ENCODE measurements at places on chromosomes 5 and 9. TPM values are rescaled to one million over a fixed set of nuclear protein-coding genes. Genes with fewer than 3 reads are reported as not detected.

Gene PCDHGC5
- total RNA-seq, result 0.02 TPM

Gene OTP
- total RNA-seq, result 0.19 TPM

Gene MYOT
- total RNA-seq, result not detected

Gene PRR7
- total RNA-seq, result 41.0 TPM

Gene PTGER4
- 0.94 TPM for total RNA-seq

Gene KIF12
- 2.0 TPM for total RNA-seq

Gene THOC3
- 56.7 TPM for total RNA-seq

Gene PCDHGB3
- total RNA-seq, result 0.28 TPM

Gene FOCAD
- 17.2 TPM for total RNA-seq

Gene DBN1
- 56.8 TPM for total RNA-seq

Gene QRFP
- not detected for total RNA-seq

Gene CCL21
- total RNA-seq, result not detected

Gene HAVCR2
- 0.87 TPM for total RNA-seq

Gene ZFP2
- not detected for total RNA-seq

Gene IFNA1
- total RNA-seq, result not detected

Gene GRXCR2
- total RNA-seq, result not detected

Gene GPR151
- total RNA-seq, result not detected

Gene PITX1
- total RNA-seq, result 22.3 TPM

Gene ADAMTSL1
- not detected for total RNA-seq

Gene HMCN2
- 0.04 TPM for total RNA-seq

Gene ENTREP1
- total RNA-seq, result 0.71 TPM

Gene NIPSNAP3A
- 15.4 TPM for total RNA-seq

Gene PSMB7
- 339 TPM for total RNA-seq

Gene VPS13A
- total RNA-seq, result 11.5 TPM

Gene SNX30
- 5.3 TPM for total RNA-seq

Gene WNT8A
- not detected for total RNA-seq

Gene DNAH5
- 1.4 TPM for total RNA-seq

Gene MEIKIN
- not detected for total RNA-seq

Gene TMC1
- total RNA-seq, result 0.20 TPM

Gene PDGFRB
- total RNA-seq, result 0.10 TPM

Gene IL9
- not detected for total RNA-seq

Gene RPP25L
- total RNA-seq, result 46.0 TPM

Gene LCNL1
- total RNA-seq, result not detected

Gene FOXD4
- 0.56 TPM for total RNA-seq

Gene FAM153A
- not detected for total RNA-seq

Gene C8G
- 0.64 TPM for total RNA-seq

Gene RANBP17
- 2.0 TPM for total RNA-seq

Gene GFI1B
- not detected for total RNA-seq

Gene SLCO4C1
- not detected for total RNA-seq

Gene PCDHGB2
- not detected for total RNA-seq

Gene PROB1
- 0.19 TPM for total RNA-seq

Gene DELE1
- total RNA-seq, result 43.4 TPM

Gene NSD1
- 20.4 TPM for total RNA-seq

Gene OR1Q1
- not detected for total RNA-seq

Gene CYSRT1
- 4.0 TPM for total RNA-seq

Gene DCTN3
- 108 TPM for total RNA-seq

Gene ELOVL7
- total RNA-seq, result 10.9 TPM

Gene RETREG1
- total RNA-seq, result 1.4 TPM

Gene CTXN3
- not detected for total RNA-seq

Gene EPB41L4A
- total RNA-seq, result 1.2 TPM

Gene SH3PXD2B
- total RNA-seq, result 17.8 TPM

Gene STPG3
- total RNA-seq, result not detected

Gene CCDC187
- total RNA-seq, result 0.03 TPM

Gene GOLGA1
- total RNA-seq, result 10.7 TPM

Gene SLC25A51
- 20.3 TPM for total RNA-seq

Gene SLC25A2
- total RNA-seq, result not detected

Data from A549 treated with RU486 at 1 μM for 4 hours (cell line).